ENCODE measurements at places on chromosomes 2 and 18. TPM values are rescaled to one million over a fixed set of nuclear protein-coding genes. Genes with fewer than 3 reads are reported as not detected.
A peak's percentile ranks its signal among the peaks of the same experiment; 100 is the strongest.

ITGB6 gene
- 37.7 TPM for total RNA-seq

MEP1B gene
- total RNA-seq: 0.18 TPM

UGT1A10 gene
- not detected for total RNA-seq

SLC30A3 gene
- total RNA-seq: 0.18 TPM

- H3K27ac ChIP-seq: no peak overlapping the region
- H3K4me3 ChIP-seq: no peak overlapping the region
- H3K4me1 ChIP-seq: peaks cover 30% of the 10 kb centered on the region
- no peak for DNase-seq
These were observed 1.7 kb downstream of the DIPK1C start for GRCh38 chr18:74455386-74455785.

DNA sequence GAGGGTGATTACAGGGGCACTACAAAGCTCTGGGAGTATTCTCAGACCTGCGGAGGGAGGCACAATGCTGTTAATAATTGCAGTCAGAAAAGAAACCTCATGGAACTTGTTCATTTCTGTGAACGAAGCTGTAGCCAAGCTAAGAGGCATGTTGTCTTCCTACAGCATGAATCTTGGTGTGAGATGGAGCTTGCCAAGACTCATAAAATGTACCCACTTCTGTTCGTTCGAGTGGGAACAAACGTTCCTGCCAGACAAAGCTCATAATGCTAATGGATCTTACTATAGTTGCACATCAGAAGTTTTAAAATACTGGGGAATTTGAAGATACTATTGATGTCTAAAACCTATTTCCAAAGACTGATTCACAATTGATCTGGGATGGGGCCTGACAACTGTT lies 489.1 kb downstream of the ZEB2 start:
- H3K4me1 ChIP-seq: no peaks in the 10 kb centered on the region
- H3K36me3 ChIP-seq: no peaks in the 10 kb centered on the region
- DNase-seq: no peak
- no peak overlapping the region for H3K4me3 ChIP-seq
- no peak overlapping the region for H3K27ac ChIP-seq
- H3K27me3 ChIP-seq: no peaks in the 10 kb centered on the region

DNA sequence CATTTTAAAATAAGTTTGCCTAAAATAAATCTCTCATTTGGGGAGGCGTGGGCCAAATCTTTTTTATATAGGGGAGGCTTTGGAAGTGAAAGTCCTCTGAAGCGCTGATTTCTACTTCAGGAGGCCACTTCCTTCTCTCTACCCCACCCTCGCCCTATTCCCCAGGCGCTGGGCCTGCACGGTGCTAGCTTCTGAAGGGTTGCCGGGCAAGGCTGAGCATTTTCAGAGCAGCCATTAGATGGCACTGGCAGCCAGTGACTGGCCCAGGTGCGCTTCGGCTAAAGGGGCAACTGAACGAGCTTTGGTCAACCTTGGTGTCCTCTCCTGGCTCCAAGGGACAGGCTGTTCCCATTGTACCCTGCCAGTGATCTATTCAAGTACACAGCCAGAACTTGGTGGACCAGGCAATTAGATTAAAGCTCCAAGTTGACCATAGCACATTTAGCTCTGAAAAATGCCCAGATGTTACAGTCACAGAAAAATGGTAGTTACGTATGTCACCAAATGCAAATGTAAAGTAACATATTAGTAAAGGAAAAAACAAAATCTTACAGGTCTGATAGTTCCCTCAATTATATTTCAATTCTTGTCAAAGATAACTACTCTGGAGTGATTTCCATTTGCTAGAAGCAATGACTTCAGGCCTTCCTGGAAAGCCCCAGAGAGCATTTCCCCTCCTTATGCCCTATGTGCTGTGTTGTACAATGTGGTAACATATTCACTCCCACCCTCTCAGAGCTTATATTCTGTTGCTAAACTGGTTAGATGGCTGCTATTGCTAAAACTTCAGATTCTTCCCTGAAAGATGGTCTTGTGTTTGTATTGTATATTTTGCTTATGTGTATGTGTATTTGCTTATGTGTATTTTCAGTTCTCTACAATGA lies 2.1 kb downstream of the POMC start:
- H3K4me1 ChIP-seq: peaks cover 21% of the 10 kb centered on the region
- no peaks in the 10 kb centered on the region for H3K36me3 ChIP-seq
- peaks cover 86% of the 10 kb centered on the region for H3K27me3 ChIP-seq
- peak; percentile 19 for DNase-seq

DNA sequence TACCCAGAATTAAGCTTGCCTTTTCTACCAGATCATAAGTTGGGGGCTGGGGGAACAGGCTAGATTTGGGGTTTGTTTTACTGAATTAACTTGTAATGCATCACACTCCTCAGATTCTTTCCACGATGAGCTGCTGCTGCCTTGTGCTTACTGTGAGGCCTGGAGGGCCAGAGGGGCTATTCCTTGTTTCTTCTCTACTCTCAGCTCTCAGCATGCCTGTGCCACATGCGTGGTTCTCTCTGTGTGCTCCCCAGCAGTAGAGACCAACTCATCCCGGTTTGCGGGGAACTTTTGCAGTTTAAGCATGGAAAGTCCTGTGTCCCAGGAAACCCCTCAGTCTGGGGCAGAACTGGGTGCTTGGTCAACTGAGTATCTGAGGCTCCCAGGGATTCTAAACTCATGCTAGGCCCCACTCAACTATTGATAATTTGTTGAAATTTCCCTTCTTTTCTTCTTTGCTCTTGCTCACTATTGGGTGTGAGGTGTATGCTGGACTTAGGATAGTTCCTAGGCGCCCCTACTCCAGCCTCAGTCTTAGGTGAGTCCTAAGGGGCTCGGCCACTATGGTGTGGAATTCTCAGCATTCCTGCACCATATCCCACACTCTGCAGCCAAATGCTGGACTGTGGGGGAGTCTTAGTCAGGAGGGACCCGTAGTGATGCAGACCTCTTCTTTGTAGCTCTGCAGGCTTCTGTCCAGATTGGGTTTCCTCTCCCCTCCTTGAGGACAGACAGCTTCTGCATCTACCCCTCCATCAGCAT lies 63.1 kb downstream of the SRD5A2 start:
- H3K27ac ChIP-seq: no peak overlapping the region
- H3K4me3 ChIP-seq: no peak overlapping the region
- H3K36me3 ChIP-seq: no peaks in the 10 kb centered on the region
- no peak for DNase-seq
- no peaks in the 10 kb centered on the region for H3K4me1 ChIP-seq

DNA sequence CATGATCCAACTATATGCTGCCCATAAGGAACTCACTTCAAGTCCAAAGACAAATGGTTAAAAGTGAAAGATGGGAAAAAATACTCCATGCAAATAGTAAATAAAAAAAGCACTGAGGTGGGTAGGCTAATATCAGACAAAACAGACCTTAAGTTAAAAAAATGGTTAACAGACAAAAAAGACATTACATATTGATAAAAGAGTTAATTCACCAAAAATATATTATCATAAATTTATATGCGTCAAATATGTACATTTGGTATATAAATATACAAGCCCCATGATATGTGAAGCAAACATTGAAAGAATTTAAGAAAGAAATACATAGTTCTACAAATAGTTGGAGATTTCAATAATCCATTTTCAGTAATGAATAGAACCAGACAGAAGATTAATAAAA lies 31.0 kb downstream of the ROCK1 start:
- no peak overlapping the region for H3K27ac ChIP-seq
- no peaks in the 10 kb centered on the region for H3K27me3 ChIP-seq
- DNase-seq: no peak
- peaks cover 3% of the 10 kb centered on the region for H3K36me3 ChIP-seq

DNA sequence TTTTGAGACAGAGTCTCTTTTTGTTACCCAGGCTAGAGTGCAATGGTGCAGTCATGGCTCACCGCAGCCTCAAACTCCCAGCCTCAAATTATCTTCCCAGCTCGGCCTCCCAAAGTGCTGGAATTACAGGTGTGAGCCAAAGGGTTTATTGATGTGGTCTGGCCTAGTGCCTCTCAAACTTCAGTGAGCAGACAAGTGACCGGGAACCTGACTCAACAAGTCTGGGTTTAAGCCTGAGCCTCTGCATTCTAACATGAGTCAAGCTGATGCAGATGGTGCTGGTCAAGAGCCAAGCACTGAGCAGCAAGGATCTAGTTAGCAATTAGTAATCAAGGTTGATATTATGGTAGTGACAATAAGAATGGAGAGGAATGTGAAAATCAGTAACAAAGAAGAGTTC lies 21.3 kb downstream of the CDK15 start:
- H3K36me3 ChIP-seq: no peaks in the 10 kb centered on the region
- H3K4me3 ChIP-seq: no peak overlapping the region
- no peak for DNase-seq
- no peaks in the 10 kb centered on the region for H3K4me1 ChIP-seq
- H3K27ac ChIP-seq: no peak overlapping the region

DNA sequence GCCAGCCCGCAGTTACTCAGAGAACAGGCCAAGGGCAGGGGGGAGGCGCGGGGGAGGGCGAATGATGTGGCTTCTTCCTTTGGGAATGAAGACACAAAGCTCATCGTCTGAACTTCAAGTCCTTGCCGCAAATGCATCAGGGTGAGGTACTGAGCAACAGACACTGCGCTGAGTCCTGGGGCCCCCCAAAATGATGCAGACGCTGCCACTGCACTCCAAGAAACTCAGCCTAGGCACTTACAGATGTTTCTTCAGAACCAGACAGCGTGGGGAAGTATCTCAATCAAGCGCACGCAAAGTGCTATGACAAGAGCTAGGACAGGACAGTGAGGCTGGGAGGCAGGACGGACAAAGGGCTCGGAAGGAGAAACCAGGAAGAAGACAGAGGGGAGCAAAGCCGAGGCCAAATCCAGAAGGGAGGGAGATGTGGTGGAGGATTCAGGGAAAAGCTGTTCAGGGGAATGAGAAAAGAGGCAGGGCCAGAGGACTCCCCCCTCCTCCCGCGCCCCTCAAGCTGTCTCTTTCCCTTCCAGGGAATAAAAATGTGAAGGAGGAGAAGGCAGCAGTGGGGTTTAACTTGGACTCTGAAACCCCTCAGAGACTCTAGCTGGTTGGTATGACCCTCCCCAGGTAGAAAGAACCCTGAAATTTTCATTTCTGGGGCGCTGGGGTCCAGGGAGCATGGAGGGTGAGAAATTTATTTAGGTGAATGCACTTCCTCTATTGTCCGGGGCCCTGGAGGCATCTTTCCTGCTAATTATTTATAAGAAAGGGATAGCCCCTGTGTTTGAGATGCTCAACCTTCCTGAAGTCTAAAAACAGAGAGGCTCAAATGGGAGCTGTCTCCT lies 34.9 kb downstream of the CIB4 start:
- H3K4me3 ChIP-seq: no peak overlapping the region
- H3K27me3 ChIP-seq: peaks cover 11% of the 10 kb centered on the region
- no peaks in the 10 kb centered on the region for H3K36me3 ChIP-seq
- no peak for DNase-seq

Data from muscle of leg (tissue), 16 donors.